Prostate gland (tissue), 2 donors: ENCODE measurements at places on chromosomes 12 and 14. TPM values are rescaled to one million over a fixed set of nuclear protein-coding genes. Genes with fewer than 3 reads are reported as not detected.
A peak's percentile ranks its signal among the peaks of the same experiment; 100 is the strongest.

DNA sequence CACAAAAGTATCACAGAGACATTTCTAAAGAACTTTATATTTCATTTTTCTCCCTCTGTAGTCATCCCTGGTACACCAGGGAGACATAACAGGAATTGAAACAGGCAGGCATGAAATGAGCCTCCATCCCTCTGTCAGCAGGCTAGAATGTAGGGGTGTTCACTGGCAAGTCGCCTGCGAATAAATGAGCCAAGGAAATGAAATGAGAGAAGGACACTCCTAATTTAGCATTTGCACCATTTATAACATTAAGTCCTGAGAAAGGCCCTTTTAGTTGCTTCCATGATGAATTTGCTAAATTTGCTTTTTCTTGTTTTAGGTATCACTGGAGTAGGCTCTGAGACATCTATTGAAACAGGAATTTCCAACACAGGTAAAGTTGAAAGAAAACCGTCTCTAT is 192.4 kb upstream of the CNTN1 start:
- DNase-seq = no peak

DNA sequence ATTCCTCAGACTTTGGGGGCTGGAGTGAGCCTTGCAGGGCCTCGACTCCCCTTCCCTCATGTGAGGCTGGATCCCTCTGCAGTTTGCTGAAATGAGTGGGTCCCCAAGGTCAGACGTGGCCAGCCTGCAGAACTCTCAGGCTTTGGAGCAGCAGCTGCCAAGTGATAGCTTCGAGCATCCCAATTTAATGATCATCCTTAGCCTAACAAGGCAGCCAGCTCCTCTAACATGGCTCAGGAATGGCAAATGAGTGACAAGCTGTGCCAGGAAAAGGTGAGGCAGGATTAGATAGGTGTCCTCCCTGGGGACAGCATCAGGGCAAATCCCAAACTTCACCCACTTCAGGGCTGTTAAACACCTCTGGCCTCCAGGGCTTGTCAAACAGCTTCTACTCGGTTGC is 130.7 kb upstream of the PWP1 start:
- no peak for DNase-seq

DNA sequence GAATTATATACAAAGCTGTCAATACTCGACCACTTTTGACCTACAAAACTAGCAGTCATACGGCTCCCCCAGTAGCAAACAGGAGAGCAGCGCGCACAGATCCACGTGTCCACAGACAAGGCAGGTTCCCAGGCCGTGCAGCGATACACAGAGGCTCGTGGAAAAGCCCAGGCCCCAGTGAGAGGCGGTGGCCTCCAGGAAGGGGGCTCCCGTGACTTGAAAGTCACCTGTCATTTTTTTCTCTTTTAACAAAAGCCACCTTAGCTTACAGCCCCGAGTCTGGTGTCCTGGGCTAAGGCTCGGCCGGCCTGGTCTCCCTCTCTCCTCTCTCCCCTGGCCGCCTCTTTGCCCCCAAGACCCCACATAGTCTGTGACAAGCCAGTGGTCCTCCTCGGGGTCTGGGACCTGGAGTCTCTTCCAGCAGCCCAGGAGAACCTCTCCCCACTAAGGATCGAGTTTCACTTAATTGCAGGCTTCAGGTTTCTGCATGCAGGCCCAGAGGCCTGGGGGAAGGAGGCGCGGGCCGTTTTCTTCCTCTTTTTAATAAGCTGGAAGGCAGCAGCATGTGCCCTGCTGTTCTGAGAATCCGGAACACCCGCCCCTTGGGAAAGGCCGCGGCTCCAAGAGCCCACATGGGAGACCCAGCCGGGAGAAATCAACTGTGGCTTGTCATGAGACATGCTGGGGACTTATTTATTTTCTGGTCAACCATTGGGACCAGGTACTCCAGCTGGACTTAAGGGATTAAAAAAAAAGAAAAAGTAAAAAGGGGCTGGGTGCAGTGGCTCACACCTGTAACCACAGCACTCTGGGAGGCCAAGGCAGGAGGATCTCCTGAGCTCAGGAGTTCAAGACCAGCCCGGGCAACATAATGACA is 15.9 kb downstream of the NCOR2 start:
- DNase-seq = peak; percentile 81

DNA sequence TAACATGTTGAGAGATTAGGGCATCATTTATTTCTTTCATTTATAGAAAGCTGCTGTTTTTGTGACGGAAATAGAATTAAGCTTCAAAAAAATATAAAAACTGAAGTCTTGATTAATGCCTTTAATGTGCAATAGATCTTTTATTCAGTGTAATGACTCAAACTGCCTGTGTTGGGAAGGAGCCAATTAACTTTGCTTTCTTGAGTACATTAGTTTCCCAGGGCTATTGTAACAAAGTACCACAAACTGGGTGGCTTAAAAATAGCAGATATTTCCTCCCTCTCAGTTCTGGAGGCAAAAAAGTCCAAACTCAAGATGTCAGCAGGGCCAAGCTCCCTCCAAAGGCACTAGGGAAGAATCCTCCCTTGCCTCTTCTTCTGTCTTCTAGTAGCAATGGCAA is 36.6 kb downstream of the EID3 start:
- no peak for DNase-seq

The TPPP2 gene
- total RNA-seq = not detected

The NRXN3 gene
- 8.2 TPM for total RNA-seq

The EFS gene
- total RNA-seq = 26.5 TPM

- no peak for DNase-seq
These were observed 34.6 kb downstream of the FZD10 start for GRCh38 chr12:130196827-130197226.

- DNase-seq = no peak
These were observed 41.8 kb upstream of the HIF1A start for GRCh38 chr14:61653507-61653906.

DNA sequence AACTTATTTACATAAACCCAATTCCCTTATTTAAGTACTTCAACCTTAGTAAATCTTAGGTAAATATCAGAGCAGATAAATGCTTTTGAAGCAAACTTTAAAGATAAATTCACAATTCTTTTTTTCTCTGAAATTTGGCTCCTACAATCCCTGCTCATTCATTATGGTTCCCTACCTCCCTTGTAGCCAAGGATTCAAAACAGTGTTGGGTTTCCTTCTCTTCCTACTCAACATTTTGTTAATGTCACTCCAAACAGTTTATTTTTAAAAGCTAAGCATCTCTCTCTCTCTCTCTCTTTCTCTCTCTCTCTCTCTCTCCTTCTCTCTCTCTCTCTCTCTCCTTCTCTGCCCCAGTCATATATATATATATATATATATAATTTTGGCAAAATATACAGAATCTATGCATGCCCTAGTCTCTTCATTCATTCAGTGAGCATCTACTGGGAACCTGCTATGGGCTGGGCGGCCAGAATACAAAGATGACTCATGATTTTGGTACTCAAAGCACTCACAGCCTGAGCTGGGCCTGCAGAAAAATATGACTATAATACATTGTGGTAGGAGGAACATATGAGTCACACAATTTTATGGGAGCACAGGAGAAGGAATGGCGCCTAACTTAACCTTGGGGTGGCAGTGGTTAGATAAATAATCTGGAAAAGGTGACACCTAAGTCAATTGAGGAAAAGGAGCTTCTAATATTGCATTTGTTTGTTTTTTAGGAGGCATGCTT is 123.7 kb upstream of the DHRS4 start:
- DNase-seq = peak; percentile 5

The TMCC3 gene
- 15.4 TPM for total RNA-seq

The OTX2 gene
- not detected for total RNA-seq

GRCh38 chr12:62750941-62751809 is 183.8 kb downstream of the PPM1H start:
- no peak for DNase-seq
